AG10803 (cell line): ENCODE measurements at places on chromosomes 7 and 10.

DNA sequence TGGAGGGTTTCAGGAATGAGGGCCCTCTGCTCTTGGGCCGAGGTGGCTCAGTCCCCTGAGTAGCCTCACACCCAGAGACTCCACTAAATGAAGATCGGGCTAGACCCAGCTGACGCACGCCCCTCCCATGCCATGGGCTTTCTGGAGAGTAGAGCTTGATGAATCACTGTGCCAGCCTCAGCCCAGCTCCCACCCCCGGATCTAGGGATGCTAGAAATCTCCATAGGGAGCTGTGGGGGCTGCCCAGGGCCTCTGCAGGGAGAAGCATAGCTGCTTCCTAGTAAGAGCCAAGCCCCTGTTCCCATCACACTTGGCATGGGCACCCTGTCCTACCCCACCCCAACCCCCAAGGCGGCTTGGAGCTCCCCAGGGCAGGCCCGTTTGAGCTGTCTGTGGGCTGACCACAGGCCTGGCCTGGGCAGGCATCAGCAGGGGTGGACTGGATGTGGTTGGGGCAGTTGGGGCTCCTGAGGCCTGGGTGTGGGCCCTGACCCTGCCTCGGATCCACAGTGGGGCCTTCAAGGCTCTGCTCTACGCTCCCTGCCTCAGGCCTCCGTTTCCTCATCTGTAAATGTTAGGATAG lies 121.2 kb downstream of the ZMIZ1 start:
- no peak for DNase-seq

GRCh38 chr10:22475651-22476600 lies 130.6 kb downstream of the SPAG6 start:
- DNase-seq, result no peak

- no peak for DNase-seq
Observed at GRCh38 chr10:4050061-4050460, 265.1 kb upstream of the KLF6 start.

DNA sequence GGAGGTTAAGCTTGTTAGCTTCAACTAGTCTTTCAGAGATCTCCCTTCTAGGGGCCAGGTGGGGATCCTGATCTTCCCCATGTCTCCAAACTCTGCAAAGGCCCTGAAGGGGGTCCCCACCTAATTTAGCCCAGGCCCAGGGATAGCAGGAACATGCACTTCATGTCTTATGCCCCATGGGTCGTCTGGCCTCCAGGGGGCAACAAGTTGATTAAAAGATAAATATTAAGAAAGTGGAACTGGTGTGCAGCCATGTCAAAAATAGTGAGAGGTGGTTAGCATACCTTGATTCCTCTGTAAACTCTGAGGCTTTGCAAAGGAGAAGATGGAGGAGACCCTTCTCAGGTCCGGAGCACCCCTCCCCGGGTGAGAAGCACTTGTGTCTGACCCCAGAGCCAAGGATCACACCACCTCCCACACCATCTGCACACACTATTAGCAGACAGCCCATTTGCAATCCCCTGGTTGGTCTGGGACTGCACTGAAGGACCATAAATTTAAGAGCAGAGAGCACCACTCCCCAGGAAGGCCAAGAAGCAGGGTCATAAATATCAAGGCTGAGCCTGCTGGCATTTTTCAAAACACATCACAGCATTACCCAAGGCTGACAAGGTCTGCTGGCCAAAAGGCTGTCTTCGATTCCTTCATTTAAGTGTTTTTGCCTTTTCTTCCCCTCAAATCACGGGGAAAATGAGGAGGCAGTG lies 44.2 kb upstream of the LRRC18 start:
- DNase-seq, result no peak

GRCh38 chr7:90190995-90191394 lies 20.5 kb upstream of the STEAP2 start:
- DNase-seq, result no peak

GRCh38 chr7:27606270-27607209 lies 56.1 kb downstream of the HIBADH start:
- peak; percentile 42 for DNase-seq

DNA sequence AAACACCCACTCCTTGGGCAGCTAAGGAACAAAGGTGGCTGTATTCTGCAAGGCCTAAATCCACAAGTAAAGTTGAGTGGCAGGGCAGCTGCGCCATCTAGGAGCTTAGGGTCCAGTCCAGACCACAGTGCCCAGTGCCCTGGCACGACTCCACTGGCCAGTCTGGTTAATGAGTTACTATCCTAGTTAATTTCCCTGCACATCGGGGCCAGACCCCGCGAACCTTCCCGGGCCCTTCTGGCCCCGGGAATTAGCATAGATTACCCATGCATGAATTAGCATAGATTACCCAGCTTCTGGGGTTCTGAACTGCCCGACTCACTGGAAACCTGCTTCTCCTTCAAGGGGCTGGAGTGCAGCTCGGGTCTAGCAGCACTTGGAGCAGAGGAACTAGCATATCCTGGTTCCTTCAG lies 3.2 kb upstream of the EMX2 start:
- DNase-seq, result no peak

DNA sequence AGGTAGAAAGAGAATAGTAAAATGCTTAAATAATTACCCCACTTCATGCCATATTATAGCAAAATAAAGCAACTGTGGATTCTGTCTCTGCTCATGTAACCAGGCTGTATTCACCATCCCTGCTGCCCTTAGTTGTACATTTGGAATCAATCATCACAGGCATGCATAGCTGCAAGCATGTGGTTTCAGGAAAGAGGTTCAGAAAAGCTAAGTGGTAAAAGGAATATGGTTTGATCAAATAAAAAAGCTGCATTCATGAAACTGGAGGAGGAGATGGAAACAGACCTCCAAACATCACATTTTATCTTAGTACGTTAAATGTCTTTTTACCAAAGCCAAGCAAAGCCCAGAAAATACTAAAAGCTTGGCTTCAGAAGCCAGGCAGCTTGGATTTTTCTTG lies 81.3 kb downstream of the ADAM22 start:
- peak; percentile 8 for DNase-seq

DNA sequence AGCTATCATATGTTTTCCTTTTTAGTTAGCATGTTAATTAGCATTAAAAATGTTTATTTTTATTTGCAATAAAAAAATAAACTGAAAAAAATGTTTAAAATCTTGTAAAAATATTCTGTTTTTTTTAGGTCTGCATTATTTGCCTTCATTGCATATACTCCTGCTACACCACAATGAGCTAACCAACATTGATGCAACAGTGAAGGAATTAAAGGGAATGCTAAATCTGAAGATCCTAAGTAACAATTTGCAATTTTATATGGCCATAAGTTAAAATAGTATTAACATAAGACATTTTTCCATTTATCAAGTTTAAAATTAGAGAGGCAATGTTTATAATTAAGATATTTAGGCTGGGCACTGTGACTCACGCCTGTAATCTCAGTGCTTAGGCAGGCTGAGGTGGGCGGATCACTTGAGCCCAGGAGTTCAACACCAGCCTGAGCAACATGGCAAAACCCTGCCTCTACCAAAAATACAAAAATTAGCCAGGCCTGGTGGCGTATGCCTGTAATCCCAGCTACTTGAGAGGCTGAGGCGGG lies 32.2 kb downstream of the LRRC72 start:
- no peak for DNase-seq

DNA sequence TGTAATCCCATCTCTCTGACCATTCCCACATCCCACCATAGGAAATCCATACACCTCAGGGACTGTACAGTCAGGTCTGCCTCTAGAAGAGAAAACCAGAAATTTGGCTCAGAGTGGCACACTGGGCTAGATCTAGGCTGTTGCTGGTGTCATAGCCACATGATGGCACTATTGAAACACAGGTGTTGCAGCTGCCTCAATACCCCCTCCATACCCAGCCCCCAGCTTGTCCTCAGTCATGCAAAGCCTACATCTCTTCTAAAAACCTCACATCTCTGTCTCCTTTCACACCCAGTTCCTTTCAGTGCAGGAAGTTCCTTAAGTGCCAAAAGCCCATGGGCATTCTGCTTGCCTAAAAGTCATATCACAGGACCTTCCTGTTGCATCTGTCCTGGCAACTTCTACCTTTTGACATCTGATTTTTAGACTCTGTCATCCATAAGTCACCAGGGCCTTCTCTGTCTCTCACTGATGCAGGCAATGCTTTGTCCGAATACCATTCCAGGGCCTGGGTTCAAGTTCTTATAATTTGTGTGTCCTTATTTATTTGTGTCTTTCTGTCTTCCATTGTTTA lies 27.0 kb upstream of the HIBADH start:
- peak; percentile 21 for DNase-seq

- peak; percentile 41 for DNase-seq
Observed at GRCh38 chr10:91520661-91521060, 110.5 kb downstream of the HECTD2 start.

GRCh38 chr10:11899067-11899876 lies 76.1 kb downstream of the PROSER2 start:
- DNase-seq, result no peak

DNA sequence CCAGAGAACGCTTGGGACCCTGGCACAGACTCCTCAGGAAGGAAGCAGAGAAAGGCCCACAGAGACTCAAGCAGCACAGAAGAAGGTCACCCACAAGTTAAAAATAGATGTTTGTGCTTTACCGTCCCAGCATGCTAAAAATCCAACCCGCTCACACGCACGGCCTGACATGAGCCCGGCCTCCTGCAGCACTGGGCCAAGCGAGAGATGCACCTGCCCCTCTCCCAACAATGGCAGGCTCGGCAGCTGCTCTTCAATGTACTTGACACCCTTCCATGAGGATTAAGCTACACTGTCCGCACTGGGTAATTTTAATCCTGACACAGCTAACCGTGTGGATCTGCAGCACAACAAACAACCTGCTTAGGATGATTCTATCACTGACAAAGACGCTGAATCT lies 9.3 kb downstream of the DIP2C start:
- DNase-seq, result no peak

DNA sequence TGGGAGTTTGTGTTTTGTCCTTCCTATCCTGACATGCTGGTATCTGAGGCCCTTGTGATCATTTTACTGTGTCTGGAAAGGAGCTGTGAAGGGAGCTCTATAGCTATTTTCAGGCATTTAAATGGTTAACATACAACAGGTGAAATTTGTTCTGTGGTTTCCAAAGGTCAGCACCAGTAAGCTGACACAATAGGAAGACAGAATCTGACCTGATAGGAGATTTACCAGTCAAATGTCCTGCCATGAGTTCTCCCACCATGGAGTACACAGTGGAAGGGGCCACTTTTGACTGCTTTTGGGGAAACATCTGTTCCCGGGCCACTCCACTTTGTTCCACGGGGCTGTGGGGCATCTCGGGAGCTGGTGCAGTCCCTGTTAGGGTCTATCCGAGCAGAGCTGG lies 17.6 kb downstream of the FKBP6 start:
- no peak for DNase-seq

DNA sequence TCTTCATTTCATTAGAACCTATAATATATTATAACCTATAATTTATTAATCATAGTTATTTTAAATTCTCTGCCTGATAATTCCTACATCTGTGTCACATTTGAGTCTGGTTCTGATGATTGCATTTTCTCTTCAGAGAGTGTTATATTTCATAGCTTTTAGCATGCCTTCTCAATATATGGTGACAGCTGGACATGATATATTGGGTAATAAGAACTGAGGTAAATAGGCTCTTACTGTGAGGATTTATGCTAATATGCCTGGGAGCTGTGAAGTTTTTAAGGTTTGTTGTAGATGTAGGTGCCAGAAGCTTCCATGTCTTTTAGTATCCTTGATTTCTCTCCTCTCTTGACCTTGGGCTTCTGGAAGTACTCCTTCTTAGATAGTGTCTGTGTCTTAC lies 325.9 kb upstream of the SEMA3D start:
- no peak for DNase-seq

DNA sequence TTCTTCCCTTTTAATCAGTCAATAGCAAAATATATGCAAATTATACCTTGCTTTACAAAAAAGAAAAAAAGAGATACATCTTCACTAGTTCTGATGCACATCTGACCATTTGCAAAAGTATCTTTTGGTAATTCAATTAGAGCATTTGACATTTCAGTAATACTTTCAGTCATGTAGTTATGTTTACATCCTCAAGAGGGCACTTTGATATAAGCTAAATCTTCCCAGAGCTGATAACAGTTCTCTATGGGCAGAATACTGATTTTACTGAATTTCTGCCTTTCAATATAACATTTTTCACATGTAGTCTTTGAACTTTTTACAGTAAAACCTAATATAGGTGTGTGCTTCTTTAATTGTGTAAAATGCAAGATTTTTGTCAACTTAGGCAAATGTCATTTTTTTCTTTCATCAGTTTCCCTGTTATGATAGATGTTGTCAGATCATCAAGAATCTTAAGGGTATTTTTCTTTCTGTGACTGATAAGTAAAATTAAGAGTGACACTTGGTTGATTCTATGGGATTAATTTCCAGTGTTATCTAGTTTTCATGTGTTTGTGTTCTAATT lies 703.5 kb upstream of the SEMA3D start:
- peak; percentile 35 for DNase-seq

DNA sequence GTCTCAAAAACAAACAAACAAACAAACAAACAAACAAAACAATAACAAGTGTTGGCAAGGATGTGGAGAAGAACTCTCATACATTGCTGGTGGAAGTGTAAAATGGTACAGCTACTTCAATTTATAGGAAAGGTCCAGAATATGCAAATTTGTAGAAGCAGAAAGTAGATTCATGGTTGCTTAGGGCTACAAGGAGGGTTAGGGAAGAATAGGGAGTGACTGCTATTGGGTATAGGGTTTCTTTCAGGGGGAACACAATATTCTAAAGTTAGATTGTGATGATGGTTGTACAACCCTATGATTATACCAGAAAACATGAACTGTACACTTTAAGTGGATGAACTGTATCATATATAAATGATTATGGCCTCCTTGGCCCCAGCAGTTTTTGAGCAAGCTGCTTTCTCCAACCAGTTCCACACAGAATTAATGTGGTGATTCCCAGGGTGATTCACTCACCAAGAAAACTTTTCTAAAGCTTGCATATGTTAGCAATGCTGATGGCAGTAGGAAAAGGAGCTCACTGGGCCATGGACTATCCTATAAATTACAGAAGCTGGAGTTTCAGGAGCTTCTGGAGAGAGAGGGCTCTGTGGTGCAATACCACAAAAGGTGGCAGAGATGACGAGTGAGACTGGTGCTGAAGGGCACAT lies 52.8 kb upstream of the KCNIP2 start:
- DNase-seq, result peak; percentile 4

DNA sequence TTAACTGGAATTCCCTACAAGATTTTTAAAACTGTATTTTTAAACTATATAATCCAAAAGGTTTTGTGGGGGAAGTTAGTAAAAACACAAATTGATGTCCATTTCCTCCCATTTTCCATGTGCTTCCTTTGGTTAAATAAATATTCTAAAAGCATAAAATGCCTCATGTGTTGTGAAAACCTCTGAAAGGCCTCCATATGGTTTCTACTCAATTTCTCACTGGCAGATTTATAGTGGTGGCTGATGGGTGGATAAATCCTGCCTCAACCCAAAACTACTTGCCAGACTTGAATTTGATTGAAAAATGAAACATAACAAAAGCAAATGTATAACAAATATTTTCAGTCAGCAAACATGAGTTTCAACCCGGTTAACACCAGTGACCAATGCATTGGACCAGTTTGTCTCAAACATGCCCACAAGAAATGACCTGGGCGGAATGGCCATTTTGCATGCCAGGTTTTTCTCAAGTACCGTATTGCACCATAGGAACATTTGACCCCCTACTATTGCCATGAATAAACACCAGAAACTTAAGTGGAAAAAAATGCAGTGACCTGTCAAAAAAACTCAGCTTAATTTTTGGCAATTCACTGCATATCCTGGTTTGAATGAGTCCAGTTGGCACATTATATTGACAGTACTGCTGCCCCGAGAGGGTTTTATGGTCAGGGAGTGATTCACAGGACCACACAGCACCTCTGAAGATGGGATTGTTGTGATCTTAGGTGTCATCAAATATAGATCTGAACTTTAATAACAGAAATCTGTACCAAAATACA lies 454.6 kb upstream of the ANKRD30A start:
- DNase-seq, result peak; percentile 87
